ENCODE measurements at places on chromosomes 5 and 9. TPM values are rescaled to one million over a fixed set of nuclear protein-coding genes. Genes with fewer than 3 reads are reported as not detected.

DNA sequence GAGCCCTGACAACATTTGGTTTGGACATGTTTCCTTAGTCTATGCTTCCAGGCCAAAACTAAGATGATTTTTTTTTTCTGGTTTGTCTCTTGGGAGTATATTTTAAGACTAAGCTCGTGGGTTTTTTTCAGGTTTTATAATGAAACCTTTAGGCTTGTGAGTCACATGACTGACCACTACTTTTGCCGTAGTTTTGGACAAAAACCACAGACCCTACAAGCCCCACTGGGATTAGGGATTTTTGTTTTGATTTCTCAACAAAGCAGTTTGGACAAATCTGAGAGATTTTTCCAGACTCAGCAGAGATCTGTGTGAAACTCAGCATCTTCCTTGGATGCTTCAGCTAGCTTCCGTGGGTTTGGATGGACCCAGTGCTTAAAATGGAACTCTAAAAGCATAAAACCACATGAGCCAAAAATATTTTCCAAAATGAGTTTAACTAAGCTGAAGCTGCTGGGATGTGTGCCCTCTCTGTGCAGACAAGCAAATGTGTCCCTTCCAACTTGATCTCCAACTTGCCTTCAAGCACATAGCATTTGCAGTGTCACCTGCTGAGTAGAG lies 70.3 kb upstream of the SMIM15 start:
- no peak for DNase-seq

DNA sequence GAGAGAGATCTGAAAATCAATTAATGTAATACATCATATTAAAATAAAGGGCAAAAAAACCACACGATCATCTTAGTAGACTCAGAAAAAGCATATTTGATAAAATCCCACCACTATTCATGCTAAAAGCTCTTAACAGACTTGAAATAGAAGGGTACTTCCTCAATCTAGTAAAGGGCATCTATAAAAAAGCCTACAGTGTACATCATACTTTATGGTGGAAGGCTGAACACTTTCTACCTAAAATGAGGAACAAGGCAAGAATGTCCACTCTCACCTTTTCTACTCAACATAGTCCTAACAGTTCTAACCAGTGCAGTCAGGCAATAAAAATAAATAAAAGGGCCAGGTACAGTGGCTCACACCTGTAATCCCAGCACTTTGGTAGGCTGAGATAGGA lies 38.9 kb downstream of the POLK start:
- no peak for DNase-seq

Gene DND1
- total RNA-seq, result 2.3 TPM

Gene FOXD4L5
- 0.09 TPM for total RNA-seq

Gene ANXA1
- total RNA-seq, result 87.7 TPM

GRCh38 chr5:1442222-1443145 lies 2.8 kb downstream of the SLC6A3 start:
- no peak for DNase-seq

GRCh38 chr5:86970361-86970760 lies 297.3 kb upstream of the RASA1 start:
- no peak for DNase-seq

DNA sequence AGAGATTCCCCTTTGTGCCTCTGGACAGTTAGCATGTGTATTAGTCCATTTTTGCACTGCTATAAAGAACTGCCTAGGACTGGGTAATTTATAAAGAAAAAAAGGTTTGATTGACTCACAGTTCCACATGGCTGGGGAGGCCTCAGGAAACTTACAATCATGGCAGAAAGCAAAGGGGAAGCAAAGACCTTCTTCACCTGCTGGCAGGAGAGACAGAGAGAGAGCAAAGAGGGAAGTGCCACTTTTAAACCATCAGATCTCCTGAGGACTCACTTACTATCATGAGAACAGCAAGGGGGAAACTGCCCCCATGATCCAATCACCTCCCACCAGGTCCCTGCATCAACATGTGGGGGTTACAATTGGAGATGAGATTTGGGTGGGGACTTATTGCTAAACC lies 6.0 kb downstream of the CFAP90 start:
- no peak for DNase-seq

DNA sequence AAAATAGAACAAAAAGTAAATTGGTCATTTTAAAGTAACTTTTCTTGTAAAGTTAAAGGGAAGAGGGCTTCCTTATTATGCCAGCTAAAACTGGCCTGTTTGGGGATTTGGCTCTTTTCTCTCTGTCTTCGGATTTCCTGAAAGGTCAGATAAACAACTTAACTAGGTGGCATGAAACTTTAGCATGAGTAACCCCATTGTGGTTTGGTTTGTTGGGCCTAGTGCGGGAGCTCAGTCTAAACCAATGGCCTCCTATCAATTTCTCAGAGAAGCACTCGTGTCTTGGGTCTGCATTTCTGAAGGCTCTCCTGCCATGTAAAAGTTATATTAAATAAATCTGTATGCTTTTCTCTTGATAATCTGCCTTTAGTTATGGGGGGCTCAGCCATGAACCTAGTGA lies 48.5 kb upstream of the ANKH start:
- no peak for DNase-seq
